Memory B cell (primary cell): ENCODE measurements at places on chromosomes 11 and 22.
A peak's percentile ranks its signal among the peaks of the same experiment; 100 is the strongest.

DNA sequence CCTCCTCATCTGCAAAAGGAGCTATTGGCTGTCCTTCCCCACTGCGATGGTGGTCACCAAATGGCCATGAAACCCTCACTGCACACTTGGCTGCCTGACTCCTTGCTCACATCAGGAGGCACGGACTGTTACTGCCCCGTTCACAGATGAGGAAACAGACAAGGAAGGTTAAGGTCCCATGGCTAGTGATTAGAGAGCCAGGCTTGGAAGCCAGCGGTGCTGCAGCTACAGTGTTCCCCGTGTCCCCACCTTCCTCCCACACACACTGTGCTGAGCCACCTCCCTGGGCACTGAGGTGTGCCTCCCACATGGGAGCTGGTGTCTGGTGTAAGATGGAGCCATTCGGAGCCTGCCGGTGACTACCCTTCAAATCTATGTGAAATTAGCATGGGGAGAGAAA, 2.6 kb downstream of the ARHGAP8 start:
- DNase-seq: no peak

DNA sequence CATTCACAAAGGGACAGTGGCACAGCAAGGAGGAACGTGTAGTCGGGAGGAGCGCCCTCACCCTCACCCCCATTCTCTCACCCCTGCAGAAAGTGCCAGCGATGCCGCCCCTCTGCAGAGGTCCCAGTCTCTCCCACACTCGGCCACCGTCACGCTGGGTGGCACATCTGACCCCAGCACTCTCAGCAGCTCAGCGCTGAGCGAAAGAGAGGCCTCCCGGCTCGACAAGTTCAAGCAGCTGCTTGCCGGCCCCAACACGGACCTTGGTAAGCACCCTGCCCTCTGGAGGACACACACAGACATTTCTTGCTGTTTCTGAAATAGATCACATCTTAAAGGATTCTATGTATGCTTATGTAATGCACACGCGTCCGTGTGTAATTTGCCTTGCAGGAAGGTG, 34.9 kb downstream of the TBC1D22A start:
- DNase-seq: no peak

- DNase-seq: no peak
Observed at GRCh38 chr11:62832336-62833234, at the start of gene TEX54. Gene TEX54, minus strand, starts transcription at chr11:62832841.

DNA sequence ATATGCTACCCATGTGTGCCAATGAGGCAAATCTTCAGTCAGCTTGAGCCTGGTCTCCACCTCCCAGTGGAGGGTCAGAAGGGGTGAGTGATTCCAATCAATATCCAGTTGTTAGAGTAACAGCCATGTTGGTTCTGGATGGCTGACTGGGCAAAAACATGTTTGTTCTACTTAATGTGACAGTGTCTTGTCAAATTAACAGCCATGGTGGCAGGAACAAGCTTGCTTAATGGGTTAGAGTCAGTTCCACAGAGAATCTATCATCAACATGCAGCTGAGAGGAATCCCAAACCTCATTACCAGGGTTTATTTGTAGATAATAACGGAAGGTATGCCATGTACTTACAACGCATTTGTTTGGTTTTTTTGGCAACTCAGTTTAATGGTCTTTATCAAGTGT, 133.2 kb downstream of the SLC17A6 start:
- no peak for DNase-seq

DNA sequence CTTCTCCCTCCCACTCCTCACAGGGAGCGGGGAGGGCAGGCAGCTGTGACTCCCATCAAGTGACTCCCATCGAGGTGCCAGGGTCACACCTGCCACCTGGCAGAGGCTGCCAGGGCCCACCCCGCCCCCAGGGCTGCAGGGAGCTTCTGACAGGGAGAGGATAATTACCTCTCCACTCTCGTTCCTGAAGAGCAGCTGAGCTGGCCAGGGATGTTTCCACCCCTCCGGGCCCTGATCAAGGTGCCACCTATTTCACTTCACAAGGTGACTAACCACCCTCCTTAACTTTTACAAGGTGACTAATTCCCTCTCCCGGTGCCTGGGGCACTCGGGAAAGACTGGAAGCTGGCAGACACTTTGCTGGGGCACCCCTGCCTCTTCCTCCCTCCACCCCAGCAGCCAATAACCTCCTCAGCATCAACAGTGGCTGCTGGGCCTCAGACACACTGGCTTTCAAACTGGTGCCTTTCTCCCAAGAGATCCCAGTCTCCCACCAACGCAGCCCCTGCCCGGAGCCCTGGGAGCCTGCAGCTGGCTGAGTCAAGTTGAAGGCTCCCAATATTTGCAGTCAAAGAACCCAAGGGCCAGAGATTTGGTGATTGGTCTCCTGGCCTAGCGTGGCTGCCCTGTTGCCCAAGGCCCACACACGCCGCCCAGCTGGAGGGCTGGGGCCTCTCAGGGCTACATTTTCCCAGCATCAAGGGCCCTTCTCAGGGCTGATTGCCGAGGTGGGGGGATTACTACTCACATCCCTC, 22.0 kb upstream of the MYRF start:
- DNase-seq: no peak

DNA sequence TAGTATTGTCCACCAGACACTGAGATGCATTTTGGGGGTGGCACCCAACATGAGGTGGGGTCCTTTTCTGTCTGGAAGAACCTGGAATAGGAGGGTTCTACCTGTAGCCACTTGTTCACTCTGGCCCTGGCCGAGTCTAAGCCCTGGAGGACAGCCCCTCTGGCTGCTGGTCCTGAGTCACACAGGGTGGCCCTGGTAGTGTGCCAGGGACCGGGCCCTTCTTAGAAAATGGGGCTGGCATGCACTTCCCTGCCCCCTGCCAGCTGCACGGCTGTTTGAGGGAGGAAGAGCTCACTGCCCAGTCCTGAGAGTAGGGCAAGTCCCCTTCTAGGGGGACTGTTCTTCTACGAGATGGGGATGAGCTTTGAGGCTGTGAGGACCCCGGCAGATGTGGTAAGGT, 2.2 kb downstream of the PLCB3 start:
- DNase-seq: no peak

DNA sequence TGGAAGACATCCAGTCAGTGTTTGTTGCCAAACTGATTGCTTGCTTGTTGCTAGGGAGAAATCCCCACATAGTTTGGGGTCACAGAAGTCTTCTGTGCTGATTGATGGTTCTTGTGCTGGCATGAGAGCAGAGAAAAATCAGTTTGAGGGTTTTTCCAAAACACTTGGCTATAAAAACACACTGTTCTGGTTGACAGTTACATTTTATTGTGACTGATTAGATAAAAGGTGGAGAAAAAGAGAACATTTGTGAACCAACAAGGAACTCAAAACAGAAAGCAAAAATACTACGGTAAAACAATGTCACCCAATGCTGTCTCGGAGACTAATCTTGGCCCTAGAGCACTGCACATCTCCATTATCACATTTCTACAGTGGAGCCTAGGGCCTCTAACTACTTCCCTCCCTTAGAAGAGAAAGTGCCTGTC, 14.4 kb upstream of the EIF4G2 start:
- no peak for DNase-seq

- DNase-seq: no peak
Observed at GRCh38 chr22:37371911-37372310, 55.4 kb downstream of the ELFN2 start.

GRCh38 chr11:33737362-33737821, 1.2 kb upstream of the CD59 start:
- DNase-seq: no peak

DNA sequence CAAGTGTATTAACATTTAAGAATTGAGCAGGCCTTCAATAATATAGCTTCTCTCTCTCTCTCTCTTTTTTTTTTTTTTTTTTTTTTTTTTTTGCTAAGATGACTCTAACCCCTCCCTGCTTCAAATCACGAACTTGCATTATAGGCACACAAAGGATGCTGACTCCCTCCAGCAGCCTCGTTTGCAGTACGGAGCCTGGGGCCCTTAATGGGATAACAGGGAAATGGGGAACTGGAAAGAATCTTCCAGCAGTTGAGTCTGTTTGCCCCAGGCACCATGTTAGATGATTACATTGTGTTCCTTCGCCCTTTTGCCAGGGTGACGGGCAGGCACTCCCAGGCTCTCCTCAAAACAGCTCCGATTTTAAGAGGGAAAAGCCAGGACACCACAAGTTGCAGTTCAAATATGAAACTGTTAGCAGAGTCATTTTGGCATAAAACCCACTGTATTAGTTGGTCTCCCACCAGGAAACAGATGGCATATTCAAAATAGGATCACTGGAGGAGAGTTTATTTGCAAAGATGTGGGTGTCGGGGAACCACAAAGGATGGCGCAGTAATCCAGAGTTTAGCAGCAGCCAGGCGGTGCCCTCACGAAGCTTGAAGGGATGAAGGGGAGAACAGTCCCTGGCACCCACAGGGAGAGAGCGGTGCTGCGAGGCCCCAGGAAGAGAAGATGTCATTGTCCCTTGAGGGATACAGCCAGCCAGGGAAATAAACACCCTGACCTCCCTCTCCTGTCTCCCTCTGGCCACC, 26.5 kb upstream of the TREH start:
- DNase-seq: no peak

GRCh38 chr11:67416416-67417335, 1.2 kb downstream of the CARNS1 start:
- peak; percentile 58 for DNase-seq

DNA sequence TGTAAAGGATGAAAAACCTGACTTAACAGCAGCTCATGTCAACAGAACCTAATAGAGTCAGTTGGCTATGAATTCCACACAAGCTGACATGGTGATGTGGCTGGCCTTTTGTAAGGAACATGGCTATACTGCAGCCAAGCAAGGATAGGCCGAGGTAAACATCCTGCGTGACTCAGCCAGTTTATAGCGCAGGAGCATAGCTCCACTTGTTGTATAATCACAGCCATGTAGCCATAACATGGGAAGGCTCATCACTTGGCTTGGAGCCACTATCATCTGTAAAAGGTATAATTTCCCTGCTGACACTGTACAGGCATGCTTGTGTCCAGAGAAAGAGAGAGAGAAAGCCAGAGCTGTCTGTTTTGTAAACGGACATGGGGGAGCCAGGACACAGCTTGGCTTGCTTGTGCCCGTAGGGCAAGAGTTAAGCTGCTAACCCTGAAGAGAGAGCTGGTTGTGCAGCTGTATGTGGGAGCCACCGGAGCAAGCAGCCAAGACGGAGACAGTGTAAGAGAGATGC, 104.4 kb upstream of the PLET1 start:
- DNase-seq: no peak

GRCh38 chr11:88181776-88182175, 6.5 kb upstream of the RAB38 start:
- no peak for DNase-seq

DNA sequence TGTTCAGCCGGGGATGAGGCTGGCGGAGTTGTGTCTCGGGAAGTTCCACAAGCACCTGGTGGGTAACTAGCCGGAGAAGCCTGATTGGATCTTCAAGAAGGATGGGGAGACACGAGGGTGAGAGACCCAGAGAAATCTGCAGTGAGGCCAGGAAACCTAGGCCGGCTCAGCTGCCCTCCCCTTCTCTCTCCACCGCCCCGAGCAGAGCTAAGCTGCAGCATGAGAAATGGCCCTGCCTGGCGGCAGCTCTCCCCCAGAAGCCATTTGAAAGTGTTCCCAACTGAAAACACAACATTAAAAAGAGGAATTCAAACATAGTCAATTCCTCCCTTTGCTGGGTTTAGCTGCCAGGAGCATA, 77.8 kb upstream of the SHISAL1 start:
- no peak for DNase-seq

DNA sequence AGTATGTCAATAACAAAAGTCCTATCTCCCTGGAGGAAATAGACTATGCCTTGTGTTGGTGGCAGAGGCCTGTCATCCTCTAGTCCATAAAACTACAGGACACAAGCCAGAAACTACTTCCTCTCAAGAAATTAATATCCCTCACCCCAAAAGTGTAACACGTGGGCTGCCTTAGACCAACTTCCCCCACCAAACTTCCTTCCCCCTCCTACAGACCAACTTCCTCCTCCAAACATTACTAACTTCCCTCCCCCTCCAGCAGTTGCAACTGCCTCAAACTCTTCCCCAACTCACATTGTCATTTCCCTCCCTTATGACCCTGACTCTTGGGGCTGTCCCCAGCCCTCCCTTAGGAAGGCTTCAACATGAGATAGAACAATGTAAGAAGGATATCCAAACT, 6.3 kb downstream of the OR52K2 start:
- no peak for DNase-seq

GRCh38 chr22:18970176-18970947, 34.3 kb upstream of the PRODH start:
- peak; percentile 27 for DNase-seq

DNA sequence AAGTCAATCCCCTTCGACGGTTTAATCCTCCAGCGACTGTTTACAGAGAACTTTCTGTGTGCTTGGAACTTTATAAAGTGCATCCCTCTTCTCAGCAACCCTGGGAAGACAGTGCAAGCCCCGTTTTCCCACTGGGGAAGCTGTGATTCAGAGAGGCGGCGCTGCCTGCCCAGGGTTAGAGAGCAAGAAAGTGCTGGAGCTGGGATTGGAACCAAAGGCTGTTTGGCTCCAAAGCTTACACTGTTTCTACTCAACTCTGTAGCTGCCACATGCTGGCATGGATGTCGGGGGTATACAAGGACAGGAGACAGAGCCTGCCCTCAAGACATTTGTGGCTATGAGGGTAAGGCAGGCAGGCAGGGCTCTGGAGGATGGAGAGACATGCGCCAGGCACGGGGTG, 13.0 kb downstream of the FBLN1 start:
- no peak for DNase-seq

- no peak for DNase-seq
Observed at GRCh38 chr11:96062134-96062533, 138.2 kb upstream of the MTMR2 start.

- peak; percentile 80 for DNase-seq
Observed at GRCh38 chr22:40177738-40178416, at the start of gene TNRC6B. Gene TNRC6B, plus strand, starts transcription at chr22:40177925. Its CDS starts 211 bp downstream, at chr22:40178136.

- no peak for DNase-seq
Observed at GRCh38 chr11:114832532-114833125, 154.3 kb downstream of the NXPE2 start.

DNA sequence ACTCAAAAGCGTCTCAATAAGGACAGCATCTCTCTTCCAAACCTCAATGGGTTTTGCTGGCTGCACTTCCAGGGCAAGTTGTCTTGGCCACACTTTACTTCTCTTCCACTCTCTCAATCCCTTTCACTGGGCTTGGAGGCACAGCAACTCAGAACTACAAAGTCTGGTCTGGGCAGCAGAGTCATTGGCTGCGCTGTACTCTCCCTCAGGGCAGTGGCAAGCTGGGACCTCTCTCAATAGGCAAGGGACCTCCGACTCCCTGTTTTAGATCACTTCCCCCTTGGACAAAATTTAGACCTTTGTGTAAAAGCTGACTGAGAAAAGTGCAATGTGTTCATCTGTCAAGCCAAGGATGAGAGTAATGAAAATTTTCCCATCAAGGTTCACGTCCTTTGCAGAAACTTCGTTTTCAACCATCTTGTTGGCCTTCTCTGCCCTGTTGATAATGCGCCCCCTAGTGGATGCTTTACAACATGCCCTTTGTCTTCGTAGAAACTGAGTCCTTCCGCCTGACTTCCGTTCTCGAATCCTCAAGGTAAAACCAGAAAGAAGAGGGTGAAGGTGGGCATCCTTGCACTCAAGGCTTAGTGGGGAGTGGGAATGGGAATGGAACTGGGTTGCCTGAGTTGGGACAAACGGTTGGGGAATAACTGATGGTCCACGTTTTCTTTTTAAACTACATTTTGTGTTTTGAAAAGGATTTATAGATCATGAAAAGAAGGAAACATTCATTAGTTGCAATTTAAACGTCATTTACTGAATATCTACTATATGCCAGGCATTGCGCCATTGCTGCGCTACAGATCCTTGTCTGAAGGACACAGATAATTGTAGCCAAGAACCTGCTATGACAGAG, 99.1 kb downstream of the CD44 start:
- DNase-seq: peak; percentile 66

- DNase-seq: no peak
Observed at GRCh38 chr11:38796281-38796680, 2198.2 kb upstream of the RAG2 start.
